Substantia nigra (tissue), 51 donors: ENCODE measurements at places on chromosomes 5 and 9.
A peak's percentile ranks its signal among the peaks of the same experiment; 100 is the strongest.

DNA sequence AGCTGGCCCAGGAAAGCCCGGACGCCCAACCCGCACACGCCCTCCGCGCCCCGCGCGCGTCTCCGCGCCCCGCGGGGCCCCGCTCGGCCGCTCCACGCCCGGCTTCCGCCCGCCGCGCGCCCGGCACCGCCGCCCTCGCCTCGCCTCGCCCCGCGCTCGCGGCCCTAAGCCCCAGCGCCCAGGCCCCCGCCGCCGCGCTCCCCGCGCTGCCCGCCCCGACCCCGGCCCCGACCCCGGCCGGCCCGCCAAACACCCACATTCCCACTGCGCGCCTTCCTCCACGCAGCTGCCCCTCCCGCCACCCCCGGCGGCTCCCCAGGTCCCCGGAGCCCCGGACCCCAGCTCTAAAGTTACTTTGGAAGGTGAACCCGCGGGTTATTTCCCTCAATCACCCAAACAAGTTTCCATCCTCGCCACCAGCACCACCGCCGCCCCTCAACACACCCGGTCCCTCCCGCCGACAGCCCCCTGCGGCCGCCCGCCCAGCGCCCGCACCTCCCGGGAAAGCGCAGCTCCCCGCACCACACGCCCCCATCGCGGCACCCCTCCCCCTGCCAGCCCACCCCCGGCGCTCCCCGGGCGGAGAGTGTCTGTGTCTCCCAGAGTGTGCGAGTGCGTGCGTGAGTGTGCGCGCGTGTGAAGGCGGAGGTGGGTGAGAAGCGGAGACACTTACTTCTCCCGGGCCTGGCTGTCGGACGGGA is 439 bp downstream of the SSBP2 start:
- DNase-seq = no peak

DNA sequence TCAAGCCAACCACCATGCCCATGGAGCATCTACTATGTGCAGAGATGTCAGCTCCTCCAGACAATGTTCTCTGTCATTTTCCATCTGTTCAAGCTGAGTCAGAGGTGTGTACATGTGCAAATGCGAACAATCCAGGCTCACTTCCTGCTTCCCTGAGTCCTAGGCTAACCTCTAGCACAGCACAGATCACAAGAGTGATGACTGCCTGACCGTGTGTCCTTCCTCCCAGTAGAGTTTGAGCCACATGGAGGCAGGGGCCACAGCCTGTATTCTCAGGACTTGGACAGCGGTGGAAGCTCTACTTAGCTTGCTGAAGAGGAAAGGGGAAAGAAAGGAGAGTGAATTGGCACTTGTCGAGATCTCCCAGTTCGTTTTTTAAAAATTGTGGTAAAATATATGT is 87.2 kb downstream of the KCNIP1 start:
- DNase-seq = no peak

- DNase-seq = no peak
Observed at GRCh38 chr5:50958852-50959457, 292.5 kb downstream of the PARP8 start.

- no peak for DNase-seq
Observed at GRCh38 chr9:91034521-91034920, 232.9 kb downstream of the SYK start.

DNA sequence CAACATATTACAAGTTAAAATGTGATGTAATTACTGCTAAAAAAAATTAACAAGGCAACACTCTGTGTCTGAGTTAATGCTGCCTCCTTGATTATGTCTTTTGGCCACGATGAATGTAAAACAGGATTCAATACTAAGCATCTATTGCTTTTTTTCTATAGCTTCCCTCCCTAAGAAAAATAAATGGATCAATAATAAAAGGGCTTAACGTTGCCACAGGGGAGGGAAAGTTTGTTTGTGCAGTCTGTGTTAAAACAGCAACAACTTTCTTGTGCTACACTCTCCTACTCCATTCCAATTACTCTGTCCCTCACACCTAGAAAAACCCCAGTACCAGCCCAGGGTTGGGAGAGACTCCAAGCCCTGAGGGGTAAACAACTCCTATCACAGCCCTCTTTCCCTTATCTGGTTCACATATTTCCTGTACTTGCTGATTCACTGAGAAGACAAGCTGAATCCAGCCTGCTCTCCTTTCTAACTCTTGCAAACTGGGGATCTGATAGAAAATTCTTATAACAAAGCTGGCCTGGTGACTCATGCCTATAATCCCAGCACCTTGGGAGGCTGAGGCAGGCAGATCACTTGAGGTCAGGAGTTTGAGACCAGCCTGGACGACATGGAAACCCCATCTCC is 44.8 kb downstream of the PTPN3 start:
- DNase-seq = no peak

- no peak for DNase-seq
Observed at GRCh38 chr9:121262423-121262822, 5.5 kb upstream of the GSN start.

DNA sequence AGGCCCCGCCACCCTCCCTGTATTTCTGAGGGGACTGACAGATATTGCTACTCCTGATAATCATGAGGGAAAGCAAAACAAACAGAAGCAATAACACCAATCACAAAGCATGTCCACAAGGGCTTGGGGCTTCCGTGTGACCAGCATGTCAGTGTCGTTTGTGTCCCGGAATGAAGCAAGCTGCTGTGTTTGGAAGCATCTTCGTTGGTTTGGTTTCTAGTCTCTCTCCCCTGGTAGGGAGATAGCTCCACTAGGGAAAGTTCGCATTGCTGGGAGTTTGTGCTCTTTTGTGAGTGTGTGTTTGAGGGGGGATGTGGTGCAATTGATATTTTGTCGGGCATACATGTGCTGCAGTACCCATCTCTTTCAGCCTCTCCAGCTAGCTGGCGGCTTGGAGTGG is 1.4 kb downstream of the GRIA1 start:
- DNase-seq = no peak

DNA sequence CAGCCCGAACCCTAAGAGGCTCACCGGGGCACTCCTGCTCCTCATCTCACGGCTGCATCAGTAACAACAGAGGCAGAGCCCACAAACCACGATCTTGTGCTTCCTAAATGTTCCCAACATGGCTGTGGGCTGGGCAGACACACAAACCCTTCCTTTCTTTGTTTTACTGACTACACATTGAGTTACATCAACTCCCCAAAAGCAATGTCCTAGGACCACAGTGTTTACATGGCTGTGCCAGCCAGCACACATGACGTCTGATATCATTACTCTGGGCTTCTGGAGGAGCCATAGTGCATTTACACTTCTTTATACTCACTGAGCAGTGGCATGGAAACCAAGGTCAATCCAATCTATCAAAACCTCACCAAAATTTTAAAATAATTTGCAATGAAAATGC is 101.4 kb downstream of the LHFPL2 start:
- DNase-seq = no peak

- DNase-seq = no peak
Observed at GRCh38 chr9:135081264-135081660, 6.2 kb upstream of the OLFM1 start.

DNA sequence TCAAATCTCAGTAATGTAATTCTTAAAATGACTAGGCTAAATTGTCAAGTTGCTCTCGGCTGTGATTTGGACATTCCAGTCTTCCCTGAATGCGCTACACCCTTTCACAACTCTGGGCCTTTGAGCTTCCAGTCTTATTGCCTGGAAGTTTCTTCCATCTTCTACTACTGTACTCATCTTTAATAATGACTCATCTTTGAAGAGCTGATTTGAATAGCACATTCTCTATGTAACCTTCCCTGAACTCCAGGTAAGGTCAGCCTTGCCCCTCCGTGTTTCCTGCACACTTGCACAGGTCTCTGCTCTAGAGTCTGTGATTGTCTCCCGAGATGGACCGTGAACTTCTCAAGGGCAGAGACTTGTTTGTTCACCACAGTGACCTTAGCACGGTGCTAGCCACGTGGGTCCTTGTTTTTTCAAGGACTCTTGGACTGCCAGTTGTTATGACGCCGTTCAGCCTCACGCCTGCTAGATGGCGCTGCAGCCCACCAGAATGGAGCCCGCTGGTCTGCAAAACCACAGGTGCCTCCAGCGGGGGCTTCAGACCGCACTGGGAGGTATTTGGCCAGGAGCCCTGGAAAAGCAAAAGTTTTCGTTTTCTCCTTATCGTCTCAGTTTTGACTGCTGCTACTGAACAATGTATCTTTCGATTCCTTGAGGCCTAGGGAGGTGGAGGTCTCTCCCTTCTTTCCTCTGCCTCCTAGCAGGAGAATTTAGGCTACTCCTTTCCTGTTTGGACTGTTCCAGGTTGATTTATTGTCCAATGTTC is 44.4 kb downstream of the SEC61B start:
- DNase-seq = peak; percentile 69

DNA sequence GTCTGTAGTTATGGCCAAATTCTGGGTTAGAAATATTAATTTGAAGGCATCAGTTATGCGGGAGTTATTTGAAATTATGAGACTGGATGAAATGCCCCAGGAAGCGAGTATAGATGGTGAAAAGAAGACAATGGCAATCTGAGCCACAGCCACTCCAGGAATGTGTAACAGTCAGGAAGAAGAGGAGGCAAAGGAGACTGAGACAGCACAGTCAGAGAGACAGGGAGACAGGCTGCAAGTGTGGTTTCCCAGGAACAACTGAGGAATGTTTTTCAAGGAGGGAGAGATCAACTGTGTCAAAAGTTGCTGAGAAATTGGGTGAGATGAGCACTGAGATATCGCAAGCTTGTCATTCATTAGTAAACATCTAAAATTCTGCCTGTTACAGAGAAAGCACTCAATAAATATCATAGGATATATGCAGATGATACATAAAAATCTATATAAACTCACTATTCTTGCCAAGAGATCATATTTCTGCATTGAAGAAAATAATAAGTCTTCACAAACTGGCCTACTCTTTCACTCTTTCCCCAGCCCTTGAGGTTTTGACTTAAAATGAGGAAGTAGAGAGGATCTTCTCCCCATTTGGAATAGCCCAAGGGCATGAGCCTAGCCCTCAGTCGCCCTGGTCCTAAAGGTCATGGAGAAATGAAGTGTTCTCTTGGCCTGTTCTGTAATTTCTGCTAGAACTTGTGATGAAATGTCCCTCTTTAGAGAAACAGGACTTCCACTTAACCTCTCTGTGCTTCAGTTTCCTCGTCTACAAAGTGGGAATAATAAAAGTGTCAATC is 48.5 kb upstream of the RLN1 start:
- no peak for DNase-seq

- DNase-seq = no peak
Observed at GRCh38 chr5:16271851-16272250, 92.3 kb upstream of the MARCHF11 start.

DNA sequence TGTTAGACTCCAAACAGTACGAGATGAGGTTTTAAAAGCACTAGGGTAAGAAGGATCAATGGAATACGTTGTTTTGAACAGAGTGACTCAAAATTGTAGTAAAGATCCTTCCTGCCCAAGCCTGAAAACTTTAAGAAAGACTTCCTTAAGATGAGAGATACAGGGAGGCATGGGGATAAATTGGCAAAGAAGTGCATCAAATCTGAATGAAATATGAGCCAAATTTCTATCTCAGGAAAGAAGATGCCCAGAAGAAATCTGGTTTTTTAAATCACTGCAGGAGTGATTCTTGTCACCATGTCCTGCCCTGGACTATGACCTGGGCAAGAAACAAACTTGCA is 14.9 kb downstream of the FCN2 start:
- DNase-seq = no peak

DNA sequence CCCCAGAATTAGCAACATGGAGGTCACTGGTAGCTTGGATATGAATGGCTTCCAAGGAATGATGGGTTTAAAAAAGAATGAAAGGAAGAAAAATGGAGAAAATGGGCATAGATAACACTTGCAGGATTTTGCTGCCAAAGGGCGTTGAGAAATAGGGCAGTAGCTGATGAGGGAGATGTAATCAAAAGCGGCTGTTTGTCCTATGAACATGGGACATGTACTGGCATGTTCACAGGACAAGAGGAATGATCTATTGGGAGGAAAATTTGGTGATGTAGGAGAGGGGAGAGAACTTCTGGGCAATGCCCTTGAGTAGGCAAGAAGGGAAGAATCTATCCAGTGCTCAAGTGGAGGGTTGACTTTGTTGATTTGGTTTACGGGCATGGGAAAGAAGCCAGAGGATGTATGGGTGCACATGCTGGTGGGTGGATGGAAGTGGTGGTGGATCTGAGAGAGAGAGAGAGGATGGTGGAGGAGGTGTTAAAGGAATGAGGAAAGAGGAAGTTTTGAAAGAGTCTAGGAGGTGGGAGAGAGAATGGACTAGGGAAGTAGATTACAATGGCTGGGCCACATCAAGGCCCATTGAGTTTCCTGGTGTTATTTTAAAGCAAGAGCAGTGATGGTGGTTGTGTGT is 115.1 kb upstream of the MVB12B start:
- DNase-seq = no peak

DNA sequence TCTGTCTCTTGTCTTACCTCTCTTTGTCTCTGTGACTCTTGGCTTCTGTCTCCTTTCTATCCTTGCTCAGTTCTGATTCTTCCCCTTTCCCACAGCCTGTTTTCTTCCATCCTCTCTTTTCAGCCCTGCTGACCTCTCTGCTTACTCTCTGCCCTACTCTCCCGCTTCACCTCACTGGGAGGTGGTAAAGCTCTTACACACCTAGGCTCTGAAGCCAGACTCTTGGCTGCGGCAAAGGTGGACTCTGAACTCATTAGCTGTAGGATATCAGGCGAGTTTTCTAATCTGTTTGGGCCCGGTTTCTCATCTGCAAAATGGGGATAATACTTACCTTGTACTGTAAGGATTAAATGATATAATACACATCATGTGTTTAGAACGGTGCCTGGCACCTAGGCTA is 11.1 kb downstream of the PCDH1 start:
- no peak for DNase-seq

- no peak for DNase-seq
Observed at GRCh38 chr5:55446640-55447351, 88.0 kb downstream of the PLPP1 start.

- no peak for DNase-seq
Observed at GRCh38 chr5:161096581-161096980, 244.6 kb upstream of the ATP10B start.

GRCh38 chr5:150141544-150142184 is 14.0 kb downstream of the PDGFRB start:
- no peak for DNase-seq

- peak; percentile 12 for DNase-seq
Observed at GRCh38 chr9:21154018-21154608, 12.3 kb downstream of the IFNA21 start.

GRCh38 chr5:126975796-126976195 is 54.6 kb downstream of the MARCHF3 start:
- DNase-seq = no peak

- no peak for DNase-seq
Observed at GRCh38 chr5:141349917-141350619, at the start of gene PCDHGB1. TSS of gene PCDHGB1 (plus strand) at chr5:141350099. CDS start at chr5:141350261, 162 bp downstream.

GRCh38 chr5:5738797-5739489 is 316.5 kb downstream of the ICE1 start:
- no peak for DNase-seq

- DNase-seq = peak; percentile 15
Observed at GRCh38 chr9:36151316-36152210, 15.0 kb downstream of the GLIPR2 start.

- no peak for DNase-seq
Observed at GRCh38 chr5:145588113-145588512, 247.0 kb downstream of the PRELID2 start.
